SK-N-SH (cell line): ENCODE measurements at places on chromosomes 6 and 20.

GRCh38 chr6:38774929-38775707 is 60.0 kb downstream of the DNAH8 start:
- no peak for DNase-seq

- DNase-seq = no peak
These were observed 279.6 kb downstream of the PRL start for GRCh38 chr6:22017272-22017671.

DNA sequence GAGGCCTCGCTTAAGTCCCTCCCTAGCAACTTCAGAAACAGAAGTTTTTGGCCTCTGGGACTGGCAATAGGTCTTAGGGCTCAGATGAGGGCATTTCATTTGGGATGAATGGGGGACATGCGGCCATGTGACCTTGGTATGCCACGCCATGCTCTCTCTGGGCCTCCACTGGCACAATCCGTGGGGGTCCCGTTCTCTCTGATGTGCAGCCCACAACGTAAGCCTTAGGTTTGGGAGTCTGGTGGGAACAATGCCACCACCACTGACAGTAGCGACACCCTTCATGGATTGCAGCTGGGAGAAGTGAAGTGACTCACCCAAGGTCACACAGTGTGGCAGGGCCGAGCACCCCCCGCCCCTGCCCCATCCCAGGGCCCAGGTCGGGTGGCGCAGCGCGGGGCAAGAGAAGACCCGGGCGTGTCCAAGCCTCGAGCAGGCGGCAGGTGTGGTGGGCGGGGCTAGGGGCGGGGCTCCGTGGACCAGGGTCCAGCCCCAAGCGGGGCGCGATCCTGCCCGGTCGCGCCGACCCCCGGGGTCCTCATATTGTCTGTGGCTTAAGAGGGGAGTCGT is 864 bp upstream of the CEBPB start:
- no peak for DNase-seq

DNA sequence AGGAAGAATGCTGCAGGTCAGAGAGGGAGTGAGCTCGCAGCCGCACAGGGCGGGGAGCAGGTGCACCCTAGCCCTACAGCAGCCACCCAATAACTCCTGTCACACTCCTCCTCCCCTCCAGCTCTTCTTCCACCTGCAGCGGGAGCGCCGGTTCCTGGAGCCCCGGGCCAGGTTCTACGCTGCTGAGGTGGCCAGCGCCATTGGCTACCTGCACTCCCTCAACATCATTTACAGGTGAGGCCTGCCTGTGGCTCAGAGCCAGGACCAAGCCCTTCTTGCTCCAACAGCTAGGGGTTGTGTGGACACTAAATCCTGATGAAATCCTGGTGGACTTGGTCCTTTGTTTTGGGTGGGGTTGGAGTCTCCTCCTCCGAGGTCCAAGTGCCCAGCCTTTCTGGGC is 11.7 kb downstream of the SGK2 start:
- no peak for DNase-seq

- no peak for DNase-seq
These were observed 445.4 kb downstream of the GJA1 start for GRCh38 chr6:121880831-121881230.

- no peak for DNase-seq
These were observed 5.2 kb downstream of the RPS12 start for GRCh38 chr6:132819405-132820161.
